ENCODE measurements at places on chromosomes 1 and 21. TPM values are rescaled to one million over a fixed set of nuclear protein-coding genes. Genes with fewer than 3 reads are reported as not detected.

Gene LAMTOR2
- total RNA-seq, result 59.3 TPM

Gene TMEM82
- total RNA-seq, result not detected

Gene ORC1
- total RNA-seq, result 42.2 TPM

Gene MIXL1
- not detected for total RNA-seq

Gene SPATA1
- total RNA-seq, result 2.1 TPM

Gene FCER1A
- total RNA-seq, result not detected

Gene IRF6
- total RNA-seq, result 1.3 TPM

Gene AKNAD1
- total RNA-seq, result not detected

Gene S100A8
- not detected for total RNA-seq
